ENCODE measurements at places on chromosomes 2 and 18.

DNA sequence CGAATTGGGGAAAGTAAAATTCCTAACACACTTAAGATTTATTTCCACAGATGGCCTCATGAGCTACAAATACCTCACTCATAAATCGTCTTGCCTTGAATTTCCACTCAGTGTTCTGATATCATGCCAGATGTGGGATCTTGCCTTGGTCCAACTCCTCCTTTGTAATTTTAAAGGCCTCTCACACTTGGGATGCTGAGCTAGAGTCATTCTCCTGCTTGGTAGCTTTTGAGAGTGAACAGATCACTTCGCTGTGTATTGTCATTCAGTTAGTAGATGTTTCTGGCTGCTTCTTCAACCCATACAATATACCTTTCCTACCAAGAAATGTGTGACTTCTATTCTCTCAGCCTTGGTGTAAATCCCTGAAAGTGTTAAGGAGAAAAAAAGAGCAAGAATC lies 309.2 kb downstream of the NRXN1 start:
- no peaks in the 10 kb centered on the region for H3K36me3 ChIP-seq
- H3K27me3 ChIP-seq: no peaks in the 10 kb centered on the region
- peaks cover 4% of the 10 kb centered on the region for H3K4me1 ChIP-seq
- H3K27ac ChIP-seq: no peak overlapping the region

- H3K27me3 ChIP-seq: no peaks in the 10 kb centered on the region
- no peak overlapping the region for H3K4me3 ChIP-seq
- H3K36me3 ChIP-seq: peaks cover 6% of the 10 kb centered on the region
- DNase-seq: no peak
- H3K4me1 ChIP-seq: no peaks in the 10 kb centered on the region
These were observed 53.4 kb downstream of the THADA start for GRCh38 chr2:43542285-43542933.

DNA sequence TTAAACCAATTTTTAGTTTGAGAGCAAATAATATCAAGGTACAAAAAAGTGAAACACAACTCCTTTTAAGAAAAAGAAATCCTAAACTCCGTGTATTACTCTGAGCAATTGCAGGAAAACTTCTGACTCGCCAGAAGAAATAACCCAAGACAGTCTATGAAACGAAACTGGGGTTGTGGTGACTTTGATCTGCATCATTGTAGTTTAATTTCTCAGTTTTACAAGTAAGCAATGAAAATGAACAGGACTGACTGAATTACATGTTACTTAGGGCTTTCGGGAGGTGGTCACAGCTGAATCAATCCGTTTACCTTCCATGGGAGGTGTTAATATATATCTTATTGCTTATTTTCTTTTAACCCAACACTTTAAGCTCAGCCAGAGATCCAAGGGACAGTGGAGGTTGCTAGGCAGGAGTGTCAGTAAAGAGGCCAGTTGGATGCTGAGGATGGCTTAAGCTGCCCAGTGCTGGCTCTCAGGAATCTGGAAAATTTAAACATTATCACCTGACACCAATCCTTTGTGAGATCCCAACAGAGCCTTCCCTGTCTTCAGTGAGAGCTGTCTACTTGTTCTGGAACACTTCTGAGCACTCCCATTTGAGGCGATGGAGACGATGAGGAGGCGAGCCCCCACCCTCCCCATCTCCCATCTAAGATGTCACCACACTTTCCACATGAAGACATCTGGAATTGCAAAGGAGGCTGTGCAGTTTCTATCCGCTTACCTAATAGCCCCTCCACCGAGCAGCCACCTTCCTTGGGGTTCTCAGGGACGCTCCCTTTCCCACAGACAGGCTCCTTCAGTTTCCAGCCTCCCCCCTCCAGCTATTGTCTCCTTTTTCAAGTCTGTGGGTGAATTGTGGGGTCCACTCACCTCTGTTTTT lies 3.6 kb upstream of the RAB31 start:
- no peak overlapping the region for H3K27ac ChIP-seq
- H3K27me3 ChIP-seq: peaks cover 28% of the 10 kb centered on the region
- DNase-seq: no peak
- H3K36me3 ChIP-seq: no peaks in the 10 kb centered on the region
- H3K4me3 ChIP-seq: no peak overlapping the region
- H3K4me1 ChIP-seq: peaks cover 4% of the 10 kb centered on the region

GRCh38 chr2:9388950-9389911 lies 34.1 kb downstream of the ITGB1BP1 start:
- H3K27ac ChIP-seq: no peak overlapping the region
- H3K36me3 ChIP-seq: 0 out of 2 replicates have a peak, but pooled peaks cover 2% of the 10 kb centered on the region
- no peaks in the 10 kb centered on the region for H3K27me3 ChIP-seq
- no peak for DNase-seq
- peaks cover 7% of the 10 kb centered on the region for H3K4me1 ChIP-seq

GRCh38 chr18:26794230-26795101 lies 71.0 kb downstream of the AQP4 start:
- H3K36me3 ChIP-seq: no peaks in the 10 kb centered on the region
- DNase-seq: no peak
- no peaks in the 10 kb centered on the region for H3K27me3 ChIP-seq
- no peaks in the 10 kb centered on the region for H3K4me1 ChIP-seq

DNA sequence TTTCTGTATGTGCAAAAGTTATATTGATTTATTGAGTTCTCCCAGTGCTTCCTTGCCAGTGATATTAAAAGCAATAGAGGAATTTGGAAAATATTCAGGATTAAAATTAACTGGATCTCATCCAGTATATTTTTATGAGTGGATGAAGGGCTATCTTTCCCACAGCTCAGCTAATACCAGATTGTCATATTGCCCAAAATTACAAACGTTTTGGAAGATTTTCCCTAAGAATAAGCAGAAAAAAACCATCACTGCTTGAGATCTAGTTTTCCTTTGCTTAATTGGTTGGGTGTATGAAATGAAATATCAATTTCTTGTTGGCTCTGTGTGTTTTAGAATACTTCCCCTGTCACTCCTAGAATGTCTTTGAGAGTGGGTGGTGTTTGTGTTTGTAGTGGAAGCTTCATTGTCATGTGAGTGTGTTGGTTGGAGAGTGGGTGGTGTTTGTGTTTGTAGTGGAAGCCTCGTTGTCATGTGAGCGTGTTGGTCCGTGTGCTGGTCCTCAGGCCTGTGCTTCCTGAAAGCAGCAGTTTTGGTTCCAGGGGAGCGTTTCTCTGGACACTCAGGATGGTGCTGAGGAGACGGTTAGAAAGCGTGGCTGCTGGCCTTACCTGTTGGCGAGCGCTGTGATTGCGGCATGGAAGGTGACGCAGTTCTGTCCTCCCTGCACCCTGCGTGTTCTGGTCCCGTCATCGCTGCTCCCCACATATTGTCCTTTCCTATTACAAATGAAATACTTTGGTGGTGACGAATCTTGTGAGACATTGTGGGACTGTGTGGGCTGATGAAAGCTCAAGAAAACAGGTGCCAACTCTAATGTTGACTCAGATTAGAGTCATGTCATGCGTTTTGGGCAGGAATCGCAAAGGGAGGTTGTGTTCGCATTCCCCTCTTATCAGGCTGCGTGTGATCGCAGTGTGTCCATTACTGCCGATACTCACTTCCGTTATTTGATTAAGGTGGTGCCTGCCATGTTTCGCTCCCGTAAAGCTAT lies 12.4 kb downstream of the ASB1 start:
- no peak overlapping the region for H3K27ac ChIP-seq
- no peaks in the 10 kb centered on the region for H3K27me3 ChIP-seq
- no peak for DNase-seq
- H3K36me3 ChIP-seq: peaks cover 32% of the 10 kb centered on the region

GRCh38 chr2:224958873-224959272 lies 83.4 kb downstream of the DOCK10 start:
- H3K4me1 ChIP-seq: no peaks in the 10 kb centered on the region
- DNase-seq: no peak
- no peak overlapping the region for H3K4me3 ChIP-seq
- H3K27me3 ChIP-seq: no peaks in the 10 kb centered on the region
- no peak overlapping the region for H3K27ac ChIP-seq

DNA sequence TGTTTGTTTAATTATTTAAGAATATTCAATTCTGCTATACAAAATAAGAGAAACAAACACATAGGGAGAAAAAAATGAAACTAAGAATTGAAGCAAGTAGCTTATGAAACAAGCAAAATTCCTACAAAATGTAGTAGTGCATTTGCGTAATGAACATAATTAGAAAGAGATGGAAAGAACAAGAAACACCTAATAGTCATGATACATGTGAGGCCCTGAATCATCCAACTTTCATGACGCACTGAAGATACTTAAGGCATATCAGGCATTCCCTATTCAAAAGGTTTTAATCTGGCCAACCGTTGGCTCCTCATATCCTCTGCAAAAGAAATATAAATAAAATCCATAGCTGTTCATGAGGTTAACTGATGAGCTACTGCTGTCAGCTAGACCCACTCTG lies 14.5 kb upstream of the NAB1 start:
- H3K27ac ChIP-seq: no peak overlapping the region
- no peaks in the 10 kb centered on the region for H3K4me1 ChIP-seq
- H3K4me3 ChIP-seq: no peak overlapping the region
- no peaks in the 10 kb centered on the region for H3K27me3 ChIP-seq

- H3K4me1 ChIP-seq: no peaks in the 10 kb centered on the region
- H3K36me3 ChIP-seq: no peaks in the 10 kb centered on the region
- no peak for DNase-seq
- no peak overlapping the region for H3K4me3 ChIP-seq
These were observed 1403.6 kb downstream of the SUCLG1 start for GRCh38 chr2:83055376-83056010.

DNA sequence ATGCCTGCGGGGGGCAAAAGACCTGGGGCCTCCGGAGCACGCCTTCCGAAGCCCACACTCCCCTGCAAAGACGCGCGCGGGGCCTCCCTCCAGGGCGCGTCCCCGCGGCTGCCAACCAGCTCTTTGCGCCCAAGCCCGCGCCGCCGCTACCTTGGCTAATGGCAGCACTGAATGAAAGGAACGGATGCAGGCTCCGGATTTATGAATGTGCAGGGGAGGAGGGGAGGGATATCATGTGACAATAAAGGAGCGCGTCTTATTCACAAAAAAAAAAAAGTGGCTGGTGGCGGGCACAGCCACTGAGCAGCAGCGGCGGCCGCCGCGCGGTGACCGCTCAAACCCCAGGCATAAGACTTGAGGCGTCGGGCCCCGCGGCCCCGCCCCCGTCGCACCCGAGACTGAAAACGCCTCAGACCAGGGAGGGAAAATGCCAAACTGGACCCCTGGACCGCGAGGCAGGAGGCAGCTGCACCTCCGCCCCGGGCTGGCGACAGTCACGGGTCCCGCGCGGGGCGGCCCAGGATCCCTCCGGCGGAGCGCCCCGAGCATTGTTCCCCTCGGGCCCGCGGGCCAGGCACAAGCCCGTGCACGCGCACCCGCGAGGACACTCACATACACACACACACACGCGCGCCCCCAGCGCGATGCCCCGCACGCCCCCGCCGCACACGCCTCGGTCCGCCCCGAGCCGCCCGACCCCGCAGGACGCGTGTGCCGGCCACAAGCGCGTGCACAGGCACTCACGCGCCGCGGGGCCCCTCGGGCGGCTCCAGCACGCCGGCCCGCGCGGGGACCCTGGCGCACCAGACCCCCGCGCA lies 1.6 kb downstream of the SPRED2 start:
- DNase-seq: no peak
- no peaks in the 10 kb centered on the region for H3K36me3 ChIP-seq
- no peak overlapping the region for H3K27ac ChIP-seq
- peaks cover 10% of the 10 kb centered on the region for H3K27me3 ChIP-seq
- H3K4me1 ChIP-seq: peaks cover 18% of the 10 kb centered on the region

DNA sequence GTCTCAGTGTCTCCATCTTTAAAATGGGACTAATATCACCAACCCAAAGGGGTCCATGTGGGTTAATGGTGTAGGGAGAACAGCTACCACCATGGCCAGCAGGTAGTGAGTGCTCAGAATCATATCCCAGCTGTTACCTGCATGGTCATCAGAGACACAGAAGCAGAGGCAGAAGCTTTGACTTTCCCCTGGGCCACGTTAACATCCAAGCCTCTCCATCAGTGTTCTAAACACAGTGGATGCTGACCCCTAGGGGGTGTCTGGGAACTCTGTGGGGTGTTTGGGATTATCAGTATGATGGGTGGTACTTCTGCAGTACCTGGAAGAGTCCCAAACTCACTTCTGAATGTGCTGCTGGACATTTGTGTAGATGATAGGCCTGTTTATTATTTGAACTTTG lies 93.6 kb downstream of the GYPC start:
- H3K4me3 ChIP-seq: no peak overlapping the region
- H3K27ac ChIP-seq: no peak overlapping the region
- DNase-seq: peak; percentile 36
- no peaks in the 10 kb centered on the region for H3K4me1 ChIP-seq

DNA sequence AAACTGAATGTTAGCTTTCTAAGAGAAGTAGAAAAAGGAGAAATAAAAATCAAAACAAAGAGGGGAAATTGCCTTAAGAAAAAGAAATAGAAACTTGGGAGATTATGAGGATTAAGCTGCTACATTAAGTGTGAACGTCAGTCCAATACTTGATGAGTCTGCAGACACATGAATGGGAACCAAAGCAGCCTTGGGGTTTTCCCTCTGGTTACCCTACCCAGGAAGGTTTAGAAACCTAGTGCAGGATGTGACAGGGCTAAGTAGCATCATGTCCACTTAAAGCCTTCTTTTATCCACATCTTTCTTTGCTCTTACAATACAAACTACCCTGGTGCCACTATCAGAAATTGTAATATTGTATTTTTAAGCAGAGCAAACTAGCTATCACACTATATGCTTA lies 22.3 kb downstream of the SLC35F5 start:
- H3K27me3 ChIP-seq: no peaks in the 10 kb centered on the region
- H3K36me3 ChIP-seq: peaks cover 3% of the 10 kb centered on the region
- no peak for DNase-seq
- no peak overlapping the region for H3K4me3 ChIP-seq

- H3K27ac ChIP-seq: no peak overlapping the region
- H3K4me3 ChIP-seq: no peak overlapping the region
- H3K27me3 ChIP-seq: no peaks in the 10 kb centered on the region
- no peaks in the 10 kb centered on the region for H3K36me3 ChIP-seq
- no peak for DNase-seq
These were observed 1087.5 kb upstream of the NXPH2 start for GRCh38 chr2:139867601-139868226.

- H3K4me3 ChIP-seq: no peak overlapping the region
- DNase-seq: no peak
- peaks cover 10% of the 10 kb centered on the region for H3K27me3 ChIP-seq
- no peaks in the 10 kb centered on the region for H3K4me1 ChIP-seq
These were observed 61.4 kb upstream of the ASAP2 start for GRCh38 chr2:9145109-9145751.

GRCh38 chr2:99711144-99711543 lies 221.3 kb upstream of the REV1 start:
- H3K4me1 ChIP-seq: peaks cover 5% of the 10 kb centered on the region
- H3K27me3 ChIP-seq: no peaks in the 10 kb centered on the region
- H3K27ac ChIP-seq: no peak overlapping the region
- no peak for DNase-seq
